ENCODE measurements at places on chromosomes 1 and 21. TPM values are rescaled to one million over a fixed set of nuclear protein-coding genes. Genes with fewer than 3 reads are reported as not detected.

DNA sequence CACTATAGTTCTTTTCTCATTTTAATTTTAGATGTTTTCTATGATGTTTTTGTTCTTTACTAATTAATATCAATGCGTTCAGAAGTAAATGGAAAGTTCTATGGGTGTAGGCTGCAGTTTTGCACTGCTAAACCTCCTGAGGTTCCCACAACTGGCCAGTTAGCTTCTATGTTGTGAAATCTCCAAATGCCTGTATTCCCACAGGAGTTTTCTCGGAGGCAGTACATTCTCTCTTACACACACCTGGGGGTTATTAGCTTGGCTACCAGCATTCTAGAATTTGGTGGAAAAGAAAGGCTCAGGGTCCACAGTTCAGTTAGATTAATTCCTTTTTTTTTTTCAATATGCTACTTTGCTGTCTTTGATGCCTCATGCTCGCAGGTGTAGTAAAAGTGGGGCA is 216.9 kb upstream of the NRIP1 start:
- no peak overlapping the region for H3K27ac ChIP-seq
- no peak for DNase-seq
- H3K36me3 ChIP-seq, result no peaks in the 10 kb centered on the region
- H3K27me3 ChIP-seq, result no peaks in the 10 kb centered on the region

GRCh38 chr1:114126261-114127095 is 27.2 kb downstream of the SYT6 start:
- DNase-seq, result no peak
- peaks cover 34% of the 10 kb centered on the region for H3K4me1 ChIP-seq
- H3K4me3 ChIP-seq, result no peak overlapping the region
- H3K36me3 ChIP-seq, result no peaks in the 10 kb centered on the region

GRCh38 chr1:53594391-53595180 is 135.4 kb downstream of the DMRTB1 start:
- H3K27ac ChIP-seq, result no peak overlapping the region
- no peak for DNase-seq
- H3K4me3 ChIP-seq, result no peak overlapping the region
- H3K27me3 ChIP-seq, result peaks cover 4% of the 10 kb centered on the region
- H3K4me1 ChIP-seq, result no peaks in the 10 kb centered on the region

DNA sequence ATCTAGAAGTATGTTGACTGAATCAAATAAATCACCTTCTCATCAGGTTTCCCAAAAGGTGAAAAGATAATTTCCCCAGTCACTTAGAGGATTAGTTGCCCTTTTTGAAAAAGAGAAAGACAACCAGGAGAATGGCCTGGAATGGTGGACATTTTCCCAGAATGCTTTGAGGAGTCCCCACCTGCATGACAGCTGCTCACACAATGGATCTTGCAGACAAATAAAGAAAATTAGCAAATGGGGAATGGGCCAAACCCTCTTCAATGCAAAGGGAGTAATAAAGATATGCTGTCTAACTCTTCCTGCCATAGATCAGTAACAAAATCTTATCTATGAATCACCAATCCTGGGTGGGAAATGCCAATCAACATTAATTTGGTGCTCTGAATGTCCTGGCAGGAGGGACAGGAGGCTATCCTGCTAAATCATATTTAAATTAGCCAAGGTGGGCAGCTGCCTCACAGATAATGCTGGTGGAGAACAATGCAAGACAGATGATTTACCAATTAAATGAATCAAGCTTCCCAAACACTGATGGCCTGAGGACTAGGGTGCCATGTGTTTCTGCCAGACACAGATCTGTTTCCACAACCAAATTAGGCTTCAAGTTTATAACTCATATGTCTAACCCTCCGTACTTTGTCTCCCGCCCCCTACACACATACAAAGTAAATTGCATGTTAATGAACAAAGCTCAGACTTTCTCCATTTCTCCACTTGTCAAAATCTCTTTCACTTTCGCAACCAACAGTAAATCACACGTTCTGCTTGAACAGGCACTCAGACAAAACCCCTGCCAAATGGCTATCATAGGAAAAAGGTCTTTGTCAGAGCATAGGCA is 488.0 kb upstream of the PLXNA2 start:
- no peaks in the 10 kb centered on the region for H3K4me1 ChIP-seq
- no peaks in the 10 kb centered on the region for H3K27me3 ChIP-seq
- no peaks in the 10 kb centered on the region for H3K36me3 ChIP-seq
- H3K27ac ChIP-seq, result no peak overlapping the region

- H3K4me1 ChIP-seq, result peaks cover 42% of the 10 kb centered on the region
- no peaks in the 10 kb centered on the region for H3K27me3 ChIP-seq
- H3K27ac ChIP-seq, result peak overlapping the region; percentile 76
- H3K36me3 ChIP-seq, result peaks cover 20% of the 10 kb centered on the region
Observed at GRCh38 chr1:197127246-197127912, 19.1 kb downstream of the ASPM start.

GRCh38 chr1:38818175-38818976 is 41.2 kb downstream of the RRAGC start:
- no peak for DNase-seq
- no peak overlapping the region for H3K4me3 ChIP-seq
- H3K4me1 ChIP-seq, result no peaks in the 10 kb centered on the region

CFAP74 gene
- not detected for total RNA-seq

OR6N1 gene
- not detected for total RNA-seq

ZMYND12 gene
- not detected for total RNA-seq
